Cardiac muscle cell (in vitro differentiated cells and primary cell): ENCODE measurements at places on chromosomes 1 and 21.
A peak's percentile ranks its signal among the peaks of the same experiment; 100 is the strongest.

DNA sequence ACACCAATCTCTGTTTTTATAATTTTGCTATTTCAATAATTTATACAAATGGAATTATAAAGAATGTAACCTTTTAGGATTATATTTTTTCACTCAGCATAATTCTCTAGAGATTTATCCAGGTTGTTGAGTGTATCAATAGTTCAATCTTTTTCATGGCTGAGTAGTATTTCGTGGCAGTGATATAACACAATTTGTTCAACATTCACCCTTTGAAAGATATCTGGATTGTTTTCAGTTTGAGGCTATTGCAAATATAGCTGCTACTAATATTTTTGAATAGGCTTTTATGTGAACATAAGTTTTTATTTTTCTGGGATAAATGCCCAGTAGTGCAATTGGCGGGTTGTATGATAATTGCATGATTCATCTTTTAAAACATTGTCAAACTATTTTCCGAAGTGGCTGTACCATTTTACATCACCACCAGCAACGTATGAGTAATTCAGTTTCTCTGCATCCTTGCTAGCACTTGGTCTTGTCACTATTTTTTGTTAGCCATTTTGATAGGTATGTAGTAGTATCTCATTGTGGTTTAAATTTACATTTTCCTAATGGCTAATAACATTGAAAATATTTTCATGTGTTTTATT is 55.6 kb upstream of the ABCD3 start:
- DNase-seq, result no peak

- peak; percentile 81 for DNase-seq
These were observed 129.9 kb downstream of the ZNF281 start for GRCh38 chr1:200279810-200280411.

- no peak for DNase-seq
These were observed 31.0 kb downstream of the TENT5C start for GRCh38 chr1:117636637-117637425.

DNA sequence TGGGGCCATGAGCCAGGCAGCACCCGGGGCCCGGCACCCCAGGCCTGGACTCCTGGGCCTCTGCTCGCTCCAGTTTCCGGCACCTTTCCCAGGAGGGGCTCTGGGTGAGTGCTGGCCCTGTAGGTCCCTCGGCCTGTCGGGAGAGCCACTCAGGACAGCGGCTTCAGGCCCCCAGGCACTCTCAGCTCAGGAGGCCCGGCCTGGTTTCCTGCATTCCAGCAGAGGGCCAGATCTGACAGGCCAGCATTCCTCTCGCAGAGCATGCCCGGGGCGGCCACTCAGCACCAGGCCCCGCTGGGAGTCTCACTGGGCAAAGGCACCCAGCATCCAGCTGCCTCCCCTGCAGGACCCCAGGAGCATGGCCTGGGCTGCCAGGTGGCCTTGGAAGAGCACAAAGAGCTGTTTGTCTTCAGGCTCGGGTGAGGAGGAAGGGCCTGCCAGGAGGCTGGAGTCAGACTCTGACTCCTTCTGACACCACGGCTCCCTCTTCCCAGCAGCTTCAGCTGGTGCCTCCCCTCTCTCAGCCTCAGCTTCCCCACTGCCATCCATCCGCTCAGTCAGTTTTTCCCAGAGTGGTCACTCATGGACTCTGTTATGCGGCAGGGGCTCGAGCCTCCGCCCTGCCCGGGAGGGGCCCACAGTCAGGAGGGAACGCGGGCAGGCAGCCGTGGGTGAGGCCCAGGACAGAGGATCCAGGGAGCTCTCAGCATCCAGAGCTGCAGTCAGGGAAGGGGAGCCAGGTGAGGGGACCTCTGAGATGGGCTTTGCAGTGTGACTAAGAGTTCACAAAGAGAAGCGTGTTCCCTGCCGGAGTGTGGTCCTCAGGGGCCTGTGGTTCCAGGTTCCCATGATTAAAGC is 51.7 kb downstream of the WNT9A start:
- DNase-seq, result peak; percentile 74

- DNase-seq, result no peak
These were observed 154.9 kb downstream of the ST6GALNAC3 start for GRCh38 chr1:76229279-76230005.

DNA sequence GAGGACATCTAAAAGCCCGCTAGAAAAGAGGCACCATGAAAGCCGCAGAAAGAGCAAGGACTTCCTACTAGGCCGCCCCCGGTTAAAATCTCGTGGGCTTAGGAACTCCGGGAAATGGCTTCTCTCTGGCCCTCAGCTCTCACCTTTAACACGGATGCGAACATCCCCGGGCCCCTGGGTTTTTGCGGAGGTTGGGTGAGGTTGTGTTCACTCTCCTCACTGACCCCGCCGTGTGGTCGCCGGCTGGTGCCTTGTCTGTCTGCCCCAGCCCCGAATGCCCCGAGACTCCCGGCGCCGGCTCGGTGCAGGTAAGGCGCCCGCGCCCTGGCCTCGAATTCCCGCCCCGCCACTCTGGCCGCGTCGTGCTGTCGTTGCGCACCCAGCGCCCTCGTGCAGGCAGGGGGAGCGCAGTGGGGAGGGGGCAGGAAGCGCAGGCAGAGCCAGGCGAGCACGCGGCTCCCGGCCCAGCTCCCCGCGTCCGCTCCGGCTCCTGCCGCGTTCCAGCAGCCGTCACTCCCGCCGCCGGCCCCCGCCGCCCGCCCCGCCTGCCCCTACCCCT is at the start of gene SHISAL2A:
Gene SHISAL2A, plus strand, starts transcription at position 437 of the 559 bp plus-strand sequence. CDS start 326 bp downstream, outside the sequence.
- peak; percentile 61 for DNase-seq

GRCh38 chr21:40331172-40331571 is 463.9 kb downstream of the PCP4 start:
- peak; percentile 32 for DNase-seq

- no peak for DNase-seq
These were observed 47.1 kb downstream of the MDM4 start for GRCh38 chr1:204563307-204563706.

DNA sequence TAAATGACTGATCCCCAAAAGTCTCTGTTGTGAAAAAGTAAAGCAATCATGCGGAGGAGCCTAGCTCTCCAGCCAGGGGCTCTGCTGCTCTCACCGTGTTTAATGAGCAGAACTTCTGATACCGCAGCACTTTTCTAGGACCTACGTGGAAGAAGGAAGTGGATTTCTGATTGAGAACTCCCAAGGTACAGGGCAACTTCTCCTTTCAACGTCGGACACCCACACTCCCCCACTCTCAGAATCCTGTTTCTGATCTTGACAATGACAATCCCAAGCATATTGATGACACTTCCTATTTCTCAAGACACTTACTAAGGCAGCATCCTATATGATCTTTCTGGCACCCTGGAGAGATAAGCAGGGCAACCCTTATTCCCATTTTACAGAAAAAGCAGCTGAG is 78.4 kb downstream of the PROX1 start:
- no peak for DNase-seq

GRCh38 chr1:72485801-72486200 is 203.5 kb upstream of the NEGR1 start:
- DNase-seq, result peak; percentile 14

DNA sequence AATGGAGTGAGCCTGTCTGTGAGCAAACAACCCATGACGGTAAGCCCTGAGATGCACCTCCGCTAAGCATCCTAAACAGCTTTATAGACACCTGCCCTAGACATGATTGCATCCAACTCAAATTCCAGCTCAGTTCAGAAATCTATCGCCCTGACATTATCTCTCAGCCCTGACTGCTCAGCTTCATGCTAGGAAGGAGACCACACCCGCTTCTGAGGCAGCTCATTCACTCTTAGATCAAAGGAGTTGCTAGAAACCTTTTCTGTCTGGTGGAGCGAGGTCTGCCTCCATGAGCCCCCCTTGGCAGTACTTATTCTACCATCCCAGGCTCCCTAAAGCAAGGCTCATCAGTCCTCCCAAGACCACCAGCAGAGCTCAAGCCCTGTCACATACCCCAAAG is 17.0 kb downstream of the IL10RB start:
- no peak for DNase-seq

GRCh38 chr1:203612932-203613682 is 13.5 kb upstream of the ATP2B4 start:
- peak; percentile 32 for DNase-seq

- no peak for DNase-seq
These were observed 22.4 kb downstream of the CASQ2 start for GRCh38 chr1:115746021-115746690.

GRCh38 chr1:145804235-145805045 is 19.5 kb downstream of the RNF115 start:
- DNase-seq, result no peak

DNA sequence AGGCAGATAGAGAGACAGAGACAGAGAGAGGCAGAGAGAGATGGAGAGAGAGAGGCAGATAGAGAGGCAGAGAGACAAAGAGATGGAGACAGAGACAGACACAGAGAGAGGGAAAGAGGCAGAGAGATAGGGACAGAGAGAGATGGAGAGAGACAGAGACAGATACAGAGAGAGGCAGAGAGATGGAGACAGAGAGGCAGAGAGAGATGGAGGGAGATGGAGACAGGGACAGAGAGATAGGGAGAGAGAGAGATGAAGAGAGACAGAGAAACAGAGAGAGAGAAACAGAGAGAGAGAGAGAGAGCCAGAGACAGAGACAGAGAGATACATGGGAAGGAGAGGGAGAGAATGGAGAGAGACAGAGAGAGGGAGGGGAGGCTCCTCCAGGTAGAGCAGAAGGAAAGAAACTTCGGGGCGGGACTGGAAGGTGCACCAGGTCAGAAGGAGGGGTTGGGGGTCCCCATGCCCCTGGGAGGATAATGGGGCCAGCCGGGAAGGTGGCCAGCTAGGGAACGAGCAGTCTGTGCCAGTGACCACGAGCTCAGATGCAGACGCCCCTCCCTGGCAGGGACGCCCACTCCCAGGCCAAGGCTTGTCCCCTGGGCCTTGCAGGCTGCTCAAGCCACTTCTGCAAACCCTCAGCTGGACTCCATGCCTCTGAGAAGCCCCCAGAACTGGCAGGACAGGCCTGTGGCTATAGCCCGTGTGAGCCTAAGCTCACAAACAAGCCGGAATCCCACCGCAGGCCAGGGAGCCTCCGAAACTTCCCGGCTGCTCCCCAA is 3.3 kb downstream of the FNDC10 start:
- DNase-seq, result no peak

DNA sequence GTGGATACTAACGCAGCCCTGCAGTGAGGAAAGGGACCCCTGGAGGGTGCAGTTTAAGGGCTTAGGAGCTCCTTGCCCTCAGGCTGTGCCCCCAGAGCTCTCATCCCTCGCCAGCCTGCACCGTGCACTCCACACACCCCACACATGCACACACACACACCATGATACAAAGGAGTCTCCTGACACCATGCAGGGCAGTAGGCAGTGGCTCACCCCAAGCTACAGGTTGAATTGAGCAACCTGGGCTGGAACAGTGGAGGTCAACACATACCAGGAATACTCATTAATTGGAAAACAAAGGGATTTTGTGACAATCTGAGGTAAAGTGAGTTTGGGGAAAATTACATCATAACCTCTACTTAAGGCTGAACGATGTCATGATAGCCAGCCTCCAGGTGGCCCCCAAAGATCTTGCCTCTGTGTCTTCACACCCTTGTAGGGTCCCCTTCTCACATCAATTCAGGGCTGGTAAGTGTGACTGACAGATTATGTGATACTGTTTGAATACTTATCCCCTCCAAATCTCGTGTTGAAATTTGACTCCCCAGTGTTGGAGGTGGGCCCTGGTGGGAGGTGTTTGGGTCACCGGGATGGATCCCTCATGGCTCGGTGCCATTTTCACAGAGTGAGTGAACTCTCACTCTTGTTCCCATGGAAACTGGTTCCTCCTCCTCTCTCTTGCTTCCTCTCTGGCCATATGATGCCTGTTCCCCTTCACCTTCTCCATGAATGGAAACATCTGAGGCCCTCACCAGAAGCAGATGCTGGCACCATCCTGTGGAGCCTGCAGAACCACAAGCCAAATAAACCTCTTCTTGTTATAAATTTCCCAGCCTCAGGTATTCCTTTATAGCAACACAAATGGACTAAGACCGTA is 111.0 kb upstream of the RAB4A start:
- DNase-seq, result peak; percentile 9

DNA sequence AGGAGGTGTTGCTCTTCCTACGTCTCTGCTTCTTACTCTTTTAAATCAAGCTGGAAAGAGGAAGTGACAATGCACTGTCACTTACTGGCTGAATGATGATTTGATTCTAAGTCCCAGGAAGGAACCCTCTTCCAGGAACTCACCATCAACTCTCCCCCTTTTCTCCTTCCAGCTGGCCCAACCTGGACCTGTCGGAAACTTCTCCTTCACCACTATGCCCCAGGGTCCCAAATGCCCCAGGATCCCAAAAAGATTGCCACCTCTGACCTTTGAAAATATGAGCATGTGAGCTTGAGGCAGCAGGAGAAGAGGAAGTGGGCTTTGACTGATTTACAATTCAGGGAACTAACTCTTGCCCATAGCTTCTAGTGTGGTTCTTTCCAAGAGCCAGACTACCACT is 5.3 kb upstream of the ADAMTS5 start:
- no peak for DNase-seq
